Vagina (tissue), 2 donors: ENCODE measurements at places on chromosomes 7 and 10.
A peak's percentile ranks its signal among the peaks of the same experiment; 100 is the strongest.

GRCh38 chr7:147912946-147913638 lies 677.5 kb upstream of the C7orf33 start:
- H3K27me3 ChIP-seq, result no peaks in the 10 kb centered on the region
- H3K4me3 ChIP-seq, result no peak overlapping the region
- H3K4me1 ChIP-seq, result no peaks in the 10 kb centered on the region
- H3K27ac ChIP-seq, result no peak overlapping the region
- no peak for DNase-seq
- H3K36me3 ChIP-seq, result no peaks in the 10 kb centered on the region

DNA sequence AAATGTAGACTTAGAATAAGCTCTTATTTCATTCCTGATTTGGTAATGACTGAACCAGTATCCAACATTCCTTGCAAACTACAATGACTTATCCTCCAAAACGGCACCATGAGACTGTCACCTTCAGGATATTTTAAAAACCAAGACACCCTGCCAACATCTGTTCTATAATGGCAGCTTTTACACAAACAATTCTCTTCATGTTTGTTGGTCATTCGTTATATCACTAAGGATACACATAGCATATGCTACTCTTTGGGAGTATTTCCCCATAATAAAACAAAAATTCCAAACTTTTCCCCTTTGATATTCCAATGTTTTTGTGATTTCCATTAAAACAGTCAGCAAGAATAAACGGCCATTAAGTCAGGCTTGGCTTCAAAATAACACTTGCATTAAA lies 215.4 kb downstream of the GLI3 start:
- DNase-seq, result no peak
- no peak overlapping the region for H3K27ac ChIP-seq
- no peaks in the 10 kb centered on the region for H3K27me3 ChIP-seq
- no peak overlapping the region for H3K4me3 ChIP-seq

DNA sequence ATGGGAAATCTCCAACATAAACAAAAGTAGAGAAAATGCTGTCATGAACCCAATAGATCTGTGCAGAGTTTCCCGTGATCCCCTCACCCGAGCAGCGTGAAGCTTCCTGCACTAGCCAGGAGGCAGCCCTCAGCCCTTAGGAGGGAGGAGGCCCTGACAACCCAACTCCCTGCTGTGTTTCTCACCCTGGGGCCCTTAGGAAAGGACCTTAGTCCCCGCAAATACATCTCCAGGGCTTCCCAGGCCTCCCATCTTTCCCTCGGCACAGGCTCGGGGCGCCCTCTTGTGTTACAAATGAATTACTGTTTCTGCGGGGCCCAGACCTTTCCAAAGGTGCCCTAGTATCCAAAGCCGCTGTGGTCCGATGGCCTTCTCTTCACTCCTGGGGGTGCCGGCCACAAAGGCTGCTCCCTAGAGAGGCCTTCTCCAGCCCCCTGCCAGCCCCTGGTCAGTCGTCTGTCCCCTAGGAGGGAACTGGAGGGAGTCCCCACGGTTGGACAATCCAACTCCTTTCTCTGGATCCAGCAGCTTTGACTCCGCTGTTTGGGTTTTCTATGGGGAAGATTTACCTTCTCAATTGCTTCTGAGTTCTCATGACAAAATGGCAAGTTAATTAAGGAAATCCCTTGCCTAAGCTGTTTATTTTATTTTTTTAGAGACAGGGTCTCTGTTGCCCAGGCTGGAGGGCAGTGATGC lies 49.9 kb upstream of the SH2B2 start:
- no peaks in the 10 kb centered on the region for H3K27me3 ChIP-seq
- H3K4me1 ChIP-seq, result no peaks in the 10 kb centered on the region
- no peak for DNase-seq
- no peak overlapping the region for H3K4me3 ChIP-seq
- H3K36me3 ChIP-seq, result peaks cover 18% of the 10 kb centered on the region

DNA sequence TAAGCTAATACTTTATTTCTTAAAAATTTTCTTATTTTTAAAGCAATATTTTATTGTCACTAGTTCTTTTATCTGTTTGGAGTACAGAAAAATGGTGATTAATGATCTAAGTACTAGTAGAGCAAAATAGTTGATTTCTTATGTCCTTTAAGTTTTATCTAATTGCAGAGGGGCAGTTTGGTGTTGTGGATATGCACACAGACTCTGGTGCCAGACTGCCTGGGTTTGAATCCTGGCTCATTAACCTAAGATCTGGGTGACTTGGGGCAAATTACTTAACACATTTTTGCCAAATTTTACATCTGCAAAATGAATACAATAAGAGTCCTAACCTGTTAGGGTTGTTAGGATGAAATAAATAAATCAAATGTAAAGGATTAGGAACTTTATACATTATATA lies 10.7 kb upstream of the PRPS1L1 start:
- no peaks in the 10 kb centered on the region for H3K4me1 ChIP-seq
- no peak overlapping the region for H3K4me3 ChIP-seq
- H3K27ac ChIP-seq, result no peak overlapping the region
- DNase-seq, result no peak
- H3K36me3 ChIP-seq, result no peaks in the 10 kb centered on the region

GRCh38 chr10:24237801-24238395 lies 29.0 kb downstream of the KIAA1217 start:
- H3K4me1 ChIP-seq, result no peaks in the 10 kb centered on the region
- H3K36me3 ChIP-seq, result no peaks in the 10 kb centered on the region
- H3K27ac ChIP-seq, result peak overlapping the region; percentile 2
- H3K4me3 ChIP-seq, result no peak overlapping the region

- no peaks in the 10 kb centered on the region for H3K27me3 ChIP-seq
- no peak overlapping the region for H3K27ac ChIP-seq
- no peak for DNase-seq
Observed at GRCh38 chr7:84081973-84082522, 112.5 kb downstream of the SEMA3A start.

GRCh38 chr7:81503336-81503735 lies 266.5 kb downstream of the HGF start:
- peaks cover 17% of the 10 kb centered on the region for H3K4me1 ChIP-seq
- H3K36me3 ChIP-seq, result no peaks in the 10 kb centered on the region
- no peak for DNase-seq
- H3K27me3 ChIP-seq, result no peaks in the 10 kb centered on the region
- no peak overlapping the region for H3K27ac ChIP-seq

DNA sequence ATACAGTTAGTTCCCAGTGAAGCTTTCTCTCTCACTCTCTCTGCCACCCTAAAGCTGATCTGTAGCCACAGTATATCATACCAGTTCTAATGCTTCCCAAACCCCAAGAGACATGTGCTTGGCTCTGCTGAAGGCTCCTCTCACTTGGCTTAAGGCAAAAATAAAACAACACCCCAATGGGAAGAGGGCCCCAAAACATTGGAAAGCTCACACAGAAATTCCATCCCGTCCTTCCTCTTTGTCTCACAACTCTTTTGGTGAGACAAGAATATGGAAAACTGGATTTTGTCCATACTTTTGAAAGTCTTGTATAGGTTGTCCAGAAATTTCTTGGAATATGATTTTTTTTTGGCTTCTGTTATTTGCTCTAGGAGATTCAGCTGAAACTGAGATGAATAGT lies 56.1 kb upstream of the WNT16 start:
- peaks cover 11% of the 10 kb centered on the region for H3K4me1 ChIP-seq
- H3K27ac ChIP-seq, result no peak overlapping the region
- no peaks in the 10 kb centered on the region for H3K27me3 ChIP-seq
- no peak for DNase-seq
- H3K4me3 ChIP-seq, result no peak overlapping the region

- DNase-seq, result no peak
- H3K36me3 ChIP-seq, result no peaks in the 10 kb centered on the region
- no peaks in the 10 kb centered on the region for H3K27me3 ChIP-seq
- no peak overlapping the region for H3K27ac ChIP-seq
Observed at GRCh38 chr7:48512892-48513291, 341.6 kb downstream of the ABCA13 start.

- no peak overlapping the region for H3K4me3 ChIP-seq
- no peaks in the 10 kb centered on the region for H3K27me3 ChIP-seq
- no peak overlapping the region for H3K27ac ChIP-seq
- H3K4me1 ChIP-seq, result peaks cover 10% of the 10 kb centered on the region
- no peak for DNase-seq
Observed at GRCh38 chr7:132393789-132394261, 182.4 kb downstream of the PLXNA4 start.
